ENCODE measurements at places on chromosomes 12 and 14.

DNA sequence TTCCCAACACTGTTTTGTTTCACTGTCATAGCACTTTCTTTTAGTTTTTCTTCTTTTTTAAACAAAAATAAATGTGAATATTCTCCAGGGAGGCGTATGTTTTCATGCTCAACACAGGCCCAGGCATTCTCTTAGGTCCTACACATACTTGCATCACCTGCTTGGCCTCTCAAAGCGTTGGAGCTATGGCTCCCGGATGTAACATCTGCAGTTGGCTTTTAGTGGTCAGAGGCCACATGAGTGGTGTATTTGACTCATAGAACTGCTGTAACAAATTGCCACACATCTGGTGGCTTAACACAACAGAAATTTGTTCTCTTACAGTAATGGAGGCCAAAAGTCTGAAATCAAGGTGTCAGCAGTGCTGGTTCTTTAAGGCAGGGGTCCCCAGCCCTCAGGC is 44.6 kb upstream of the VRK1 start:
- DNase-seq = no peak

GRCh38 chr12:42240131-42240750 is 2.2 kb upstream of the YAF2 start:
- no peak for DNase-seq

DNA sequence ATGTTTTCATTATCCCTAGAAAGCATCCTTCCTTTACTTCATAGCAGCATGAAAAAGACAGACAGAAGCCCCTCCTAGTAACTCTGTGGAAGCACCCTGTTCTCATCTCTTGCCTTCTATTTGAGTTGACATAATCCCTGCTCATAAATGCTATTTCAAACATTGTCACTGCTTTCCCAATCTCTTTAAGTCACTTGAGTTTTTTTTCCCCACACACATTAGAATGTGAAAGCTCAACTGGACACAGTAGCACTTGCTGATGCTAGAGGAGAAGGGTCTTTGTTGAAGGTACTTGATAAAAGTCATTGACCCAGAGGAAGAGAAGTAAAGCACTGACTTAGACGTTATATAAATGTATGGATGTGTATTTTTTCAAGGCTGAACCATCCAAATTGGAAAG is 3.0 kb downstream of the E2F7 start:
- no peak for DNase-seq

DNA sequence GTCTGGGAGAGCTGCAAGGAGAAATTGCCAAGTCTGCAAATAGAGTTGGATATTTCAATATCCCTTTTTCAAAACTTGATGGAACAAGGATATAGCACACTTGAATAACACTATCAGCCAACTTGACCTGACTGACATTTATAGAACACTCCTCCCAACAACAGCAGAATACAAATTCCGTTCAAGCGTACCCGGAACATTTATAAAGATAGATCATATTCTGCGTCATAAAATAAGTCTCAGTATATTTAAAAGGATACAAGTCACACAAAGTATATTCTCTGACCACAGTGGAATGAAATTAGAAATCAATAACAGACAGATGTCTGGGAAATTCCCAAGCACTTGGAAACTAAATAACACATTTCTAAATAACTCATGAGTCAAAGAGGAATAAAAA is 29.0 kb upstream of the MEG3 start:
- DNase-seq = no peak

Measured in stimulated activated CD4-positive, alpha-beta T cell treated with anti-CD3 and anti-CD28 coated beads, Interleukin-1b, Interleukin-23, amount 100 ng/mL, for 1 hour (primary cell).